ENCODE measurements at places on chromosomes 7 and 10.
A peak's percentile ranks its signal among the peaks of the same experiment; 100 is the strongest.

- DNase-seq = no peak
Measured at GRCh38 chr10:34341473-34341872, 473.6 kb downstream of the PARD3 start.

GRCh38 chr7:77989981-77990566 lies 191.5 kb downstream of the PHTF2 start:
- DNase-seq = peak; percentile 71

- peak; percentile 76 for DNase-seq
Measured at GRCh38 chr7:55144333-55145317, 125.8 kb downstream of the EGFR start.

DNA sequence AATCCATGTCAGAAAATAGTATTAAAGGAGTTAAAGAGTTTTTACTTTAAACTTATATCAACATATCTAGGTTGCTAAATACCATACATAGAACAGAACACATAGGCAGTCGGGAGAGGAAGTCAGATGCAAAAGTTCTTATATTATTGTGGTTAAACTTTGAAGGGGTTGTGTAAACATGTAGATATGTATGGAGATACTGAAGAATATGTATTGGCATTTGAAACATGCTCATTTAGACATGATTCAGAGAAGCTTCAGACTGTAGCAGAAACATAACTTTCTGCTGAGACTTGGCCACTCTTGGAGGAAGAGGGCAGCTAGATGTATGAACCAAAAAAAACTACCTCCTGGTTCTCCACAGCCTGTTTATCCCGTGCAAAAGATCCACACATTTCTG lies 103.5 kb upstream of the FERD3L start:
- no peak for DNase-seq

GRCh38 chr10:95835149-95835860 lies 72.5 kb upstream of the CC2D2B start:
- DNase-seq = no peak

- no peak for DNase-seq
Measured at GRCh38 chr7:141495057-141495456, 56.2 kb upstream of the AGK start.

DNA sequence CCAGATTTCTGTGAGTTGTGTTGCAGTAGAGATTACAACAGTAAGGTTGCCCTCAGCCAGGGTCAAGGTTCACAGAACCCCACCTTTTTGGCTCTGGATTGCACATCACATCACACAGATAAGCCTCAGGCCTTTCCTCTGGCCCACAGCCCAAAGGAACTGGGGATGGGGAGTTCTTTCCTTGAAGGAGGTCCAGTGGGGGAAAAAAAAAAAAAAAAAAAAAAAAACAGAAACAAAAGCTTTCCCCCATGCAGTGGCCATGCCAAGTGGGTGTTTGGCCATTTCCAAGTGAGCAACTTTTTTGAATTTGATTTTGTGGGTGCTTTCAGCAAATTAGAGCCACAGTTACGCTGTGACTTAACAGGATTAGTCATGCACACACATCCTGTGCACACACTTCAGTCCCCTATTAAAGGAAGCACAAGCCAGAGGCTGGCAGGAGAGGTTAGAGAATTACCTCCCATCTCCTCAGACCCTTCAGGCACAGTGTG lies 79.3 kb upstream of the NANOS1 start:
- DNase-seq = peak; percentile 14

- DNase-seq = no peak
Measured at GRCh38 chr7:113071465-113071864, 15.2 kb downstream of the GPR85 start.

GRCh38 chr10:7436490-7437100 lies 25.8 kb upstream of the SFMBT2 start:
- no peak for DNase-seq

- no peak for DNase-seq
Measured at GRCh38 chr7:22793593-22794462, 28.8 kb downstream of the TOMM7 start.

- DNase-seq = no peak
Measured at GRCh38 chr10:107277591-107277990, 113.1 kb upstream of the SORCS1 start.

DNA sequence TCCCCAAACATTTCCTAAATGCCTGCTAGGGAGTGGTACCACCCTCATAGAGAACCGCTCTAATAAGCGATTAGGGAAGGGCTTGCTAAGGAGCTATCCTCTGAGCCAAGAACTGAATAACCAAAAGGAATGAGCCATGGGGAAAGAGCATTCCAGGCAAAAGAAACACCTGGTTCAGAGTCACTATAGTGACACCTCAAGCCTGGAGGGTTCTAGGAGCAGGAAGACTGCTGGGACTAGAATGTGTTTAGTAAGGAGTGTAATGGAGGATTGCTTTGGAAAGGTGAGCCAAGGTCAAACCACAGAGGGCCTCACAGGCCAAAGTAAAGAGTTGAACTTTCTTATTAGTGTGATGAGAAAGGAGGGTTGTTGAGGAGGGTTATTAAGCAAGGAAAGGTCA lies 38.7 kb upstream of the NRBF2 start:
- DNase-seq = no peak

- no peak for DNase-seq
Measured at GRCh38 chr10:113600569-113600968, 47.7 kb downstream of the HABP2 start.

DNA sequence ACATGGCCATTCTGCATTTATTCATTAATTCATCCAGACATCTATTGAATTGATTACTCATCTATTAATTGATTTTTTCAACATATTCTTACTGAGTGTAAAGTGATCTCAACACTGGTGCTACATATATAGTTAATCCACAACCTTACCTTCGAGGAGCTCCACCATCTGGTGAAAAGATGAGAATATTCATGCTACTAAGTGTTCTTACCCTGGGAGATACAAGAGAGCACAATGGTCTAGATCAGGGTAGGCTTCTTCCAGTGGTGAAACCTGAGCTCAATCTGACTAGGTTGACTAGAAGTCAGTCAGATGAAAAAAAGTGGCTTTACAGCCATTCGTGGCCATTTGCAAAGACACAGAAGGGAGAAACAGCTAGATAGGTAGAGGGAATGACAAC lies 507.4 kb downstream of the ANKRD7 start:
- DNase-seq = no peak
